ENCODE measurements at places on chromosomes 7 and 10.

- DNase-seq: no peak
These were observed 85.7 kb downstream of the C10orf90 start for GRCh38 chr10:126584836-126585235.

DNA sequence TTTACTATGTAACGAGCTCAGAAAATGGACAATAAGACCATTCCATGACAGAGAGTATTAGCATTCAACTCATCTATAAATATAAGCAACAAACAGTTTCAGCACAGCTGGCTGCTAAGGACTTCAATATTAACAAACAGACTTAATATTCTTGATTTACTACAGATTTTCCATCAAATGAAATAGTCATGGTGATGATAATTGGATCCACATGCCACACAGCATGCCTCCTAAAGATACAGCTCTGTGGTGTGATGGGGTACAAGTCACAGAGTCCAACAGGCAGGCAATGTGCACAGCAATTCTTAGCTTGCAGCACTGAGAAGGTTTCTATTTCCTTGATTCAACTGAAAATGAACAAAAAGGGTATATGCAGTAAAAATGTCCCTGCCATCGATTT is 54.0 kb downstream of the DOCK4 start:
- no peak for DNase-seq

DNA sequence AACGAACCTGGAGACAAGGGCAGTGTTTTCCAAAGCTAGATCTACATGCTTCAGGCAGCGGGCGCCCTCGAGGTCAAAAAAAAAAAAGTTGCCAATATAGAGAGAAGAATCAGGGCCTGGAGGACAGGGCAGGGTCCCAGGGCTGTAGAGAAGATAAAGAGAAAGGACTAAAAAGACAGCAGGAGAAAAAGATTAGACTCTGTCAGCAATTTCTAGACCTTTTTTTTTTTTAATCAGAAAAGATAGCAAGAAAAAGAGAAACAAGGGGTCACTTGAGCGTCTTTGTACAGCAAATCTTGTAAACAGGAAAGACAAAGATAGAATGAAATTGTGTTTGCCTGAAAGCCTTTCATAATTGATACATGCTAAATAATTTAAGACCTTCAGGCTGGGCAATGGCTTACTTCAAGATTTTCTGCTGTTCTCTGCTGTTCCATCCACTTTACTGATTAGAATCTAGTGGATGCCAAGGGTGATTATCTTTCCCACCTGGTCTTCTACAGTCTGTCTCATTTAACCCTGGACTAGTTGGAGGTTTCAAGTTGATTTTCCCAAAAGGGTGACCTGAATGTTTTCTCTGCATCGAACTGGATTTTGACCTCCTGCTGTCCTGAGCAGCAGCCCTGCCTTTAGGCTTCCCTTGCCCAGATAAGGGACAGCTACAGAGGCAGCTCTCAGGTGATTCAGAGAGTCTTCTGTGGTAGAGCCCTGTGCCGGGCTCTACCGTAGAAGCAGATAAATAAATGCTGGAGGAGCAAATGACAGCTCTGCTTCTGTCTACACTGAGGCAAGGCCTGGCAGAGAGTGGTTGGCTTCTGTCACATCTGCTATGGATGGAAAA is 5.1 kb downstream of the LMOD2 start:
- no peak for DNase-seq

- no peak for DNase-seq
These were observed 6.4 kb upstream of the GOLGA7B start for GRCh38 chr10:97843281-97843671.

DNA sequence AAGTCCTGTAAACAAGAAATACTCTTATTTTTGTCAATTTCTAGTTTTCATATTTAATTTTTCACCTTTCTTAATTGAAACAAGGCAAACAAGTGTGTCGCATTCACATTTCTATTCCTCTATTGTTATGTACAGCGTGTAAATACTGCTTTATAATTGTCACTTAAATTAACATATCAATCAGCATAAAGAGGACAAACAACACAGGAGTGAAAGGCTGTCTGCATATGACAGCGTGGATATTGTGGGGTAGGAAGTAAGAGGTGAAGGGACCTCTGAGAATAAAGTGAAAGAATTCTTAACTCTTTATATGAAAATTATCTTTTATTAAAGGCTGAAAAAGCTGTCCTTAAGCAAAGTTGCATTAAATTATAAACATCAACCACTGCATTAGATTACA is 797.9 kb upstream of the COBL start:
- no peak for DNase-seq

GRCh38 chr7:19455623-19456022 is 253.2 kb downstream of the POLR1F start:
- no peak for DNase-seq

DNA sequence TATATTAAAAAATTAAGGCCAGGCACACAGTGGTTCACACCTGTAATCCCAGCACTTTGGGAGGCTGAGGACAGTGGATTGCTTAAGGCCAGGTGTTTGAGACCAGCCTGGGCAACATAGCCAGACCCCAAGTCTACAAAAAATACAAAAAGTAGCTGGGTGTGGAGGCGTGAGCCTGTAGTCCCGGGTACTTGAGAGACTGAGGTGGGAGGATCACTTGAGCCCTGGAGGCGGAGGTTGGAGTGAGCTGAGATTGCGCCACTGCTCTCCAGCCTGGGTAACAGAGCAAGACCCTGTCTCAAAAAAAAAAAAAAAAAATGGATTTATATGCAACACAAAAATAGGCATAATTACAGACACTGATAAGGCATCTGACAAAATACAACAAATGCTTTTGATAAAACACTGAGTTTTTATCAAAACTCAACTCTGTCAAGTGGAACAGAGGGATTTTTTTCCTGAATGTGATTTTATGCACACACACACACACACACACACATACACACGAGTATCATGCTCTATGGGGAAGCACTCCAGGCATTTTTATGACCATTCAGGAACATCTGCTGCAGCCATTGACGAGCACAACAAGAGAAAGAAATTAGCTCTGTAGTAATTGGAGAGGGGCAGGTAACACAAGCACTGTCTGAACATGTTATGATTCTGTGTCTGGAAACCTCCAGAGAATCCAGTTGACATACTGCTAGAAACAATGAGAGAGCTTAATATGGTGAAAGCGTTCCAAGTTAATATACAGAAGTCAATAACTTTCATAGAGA is 193.1 kb downstream of the WDR37 start:
- DNase-seq: no peak
